ENCODE measurements at places on chromosomes 7 and 10.

DNA sequence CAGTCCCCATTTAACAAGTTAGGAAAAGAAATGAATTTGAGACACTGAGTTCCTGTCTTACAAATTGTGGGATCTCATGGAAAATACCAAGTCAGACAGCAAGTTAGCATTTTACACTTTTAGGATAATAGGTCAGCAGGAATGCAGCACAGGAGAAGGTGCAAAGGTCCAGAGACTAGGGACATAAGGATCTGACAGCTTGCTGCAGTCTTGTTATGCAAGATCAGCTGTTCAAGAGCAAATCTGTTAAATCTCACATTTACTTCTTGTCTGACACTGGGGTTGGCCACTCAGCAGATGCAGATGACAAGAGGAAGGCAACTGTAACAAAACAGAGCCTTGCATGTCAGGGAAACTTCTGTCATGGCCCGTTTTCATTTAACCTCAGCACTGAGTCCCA is 239.6 kb downstream of the PHF14 start:
- no peak for DNase-seq

GRCh38 chr7:34338961-34339526 is 319.0 kb upstream of the NPSR1 start:
- no peak for DNase-seq

DNA sequence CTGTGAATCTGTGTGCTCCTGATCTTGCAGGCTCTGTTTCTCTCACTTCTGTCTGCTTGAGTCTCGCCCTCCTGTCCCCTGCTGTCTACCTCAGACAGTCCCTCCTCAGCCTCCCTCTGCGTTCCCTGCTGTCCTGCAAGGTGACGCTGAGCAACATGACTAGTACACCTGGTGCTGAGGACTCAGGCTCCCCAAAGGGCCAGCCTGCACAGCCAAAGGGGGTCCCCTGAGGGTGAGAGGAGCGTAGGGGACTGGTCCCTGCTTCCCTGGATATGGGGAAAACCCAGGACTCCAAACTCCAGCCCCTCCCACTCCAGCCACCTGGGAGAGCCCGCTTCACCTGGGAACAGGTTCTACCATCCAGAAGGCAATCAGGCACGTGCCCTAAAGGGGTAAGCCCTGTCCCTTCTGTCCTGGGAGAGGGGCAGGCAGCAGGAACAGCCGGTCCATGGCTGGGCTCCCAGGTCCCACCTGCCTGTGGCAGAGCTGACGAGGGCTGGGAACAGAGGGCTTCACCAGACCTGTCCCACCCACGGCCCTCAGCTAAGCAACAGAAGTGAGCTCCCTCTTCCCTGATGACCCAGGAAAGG is 156.5 kb downstream of the UBE2H start:
- DNase-seq = no peak

DNA sequence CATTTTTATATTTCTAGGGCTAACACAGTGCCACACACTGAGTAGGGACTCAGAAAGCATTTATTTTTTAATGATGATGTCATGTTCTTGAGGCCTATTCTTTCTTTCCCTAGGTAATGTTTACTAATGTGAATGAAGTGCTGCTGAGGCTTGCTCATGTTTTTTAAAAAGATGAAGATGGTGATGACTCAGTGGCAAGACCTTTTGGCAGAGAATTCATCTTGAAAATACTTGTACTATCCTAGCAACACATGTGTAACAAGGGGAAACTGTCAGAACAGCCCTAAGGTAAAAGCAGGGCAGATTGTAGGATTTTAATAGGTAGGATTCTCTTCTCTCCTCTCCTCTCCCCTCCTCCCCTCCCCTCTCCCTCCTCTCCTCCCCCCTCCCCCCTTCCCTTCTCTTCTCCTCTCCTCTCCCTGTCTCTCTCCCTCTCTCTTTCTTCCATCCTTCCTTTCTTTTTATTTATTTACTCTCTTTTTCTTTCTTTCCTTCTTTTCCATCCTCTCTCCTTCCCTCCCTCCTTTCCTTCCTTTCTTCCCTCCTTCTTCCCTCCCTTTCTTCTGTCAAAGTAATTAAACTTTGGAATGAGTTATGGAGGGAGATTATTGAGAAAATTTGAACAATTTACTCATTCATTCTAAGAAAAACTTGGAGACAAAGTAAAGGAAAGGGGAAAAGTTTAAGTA is 75.3 kb downstream of the ZNF92 start:
- DNase-seq = no peak

- DNase-seq = no peak
Observed at GRCh38 chr10:124240839-124241291, 147.5 kb upstream of the CHST15 start.

DNA sequence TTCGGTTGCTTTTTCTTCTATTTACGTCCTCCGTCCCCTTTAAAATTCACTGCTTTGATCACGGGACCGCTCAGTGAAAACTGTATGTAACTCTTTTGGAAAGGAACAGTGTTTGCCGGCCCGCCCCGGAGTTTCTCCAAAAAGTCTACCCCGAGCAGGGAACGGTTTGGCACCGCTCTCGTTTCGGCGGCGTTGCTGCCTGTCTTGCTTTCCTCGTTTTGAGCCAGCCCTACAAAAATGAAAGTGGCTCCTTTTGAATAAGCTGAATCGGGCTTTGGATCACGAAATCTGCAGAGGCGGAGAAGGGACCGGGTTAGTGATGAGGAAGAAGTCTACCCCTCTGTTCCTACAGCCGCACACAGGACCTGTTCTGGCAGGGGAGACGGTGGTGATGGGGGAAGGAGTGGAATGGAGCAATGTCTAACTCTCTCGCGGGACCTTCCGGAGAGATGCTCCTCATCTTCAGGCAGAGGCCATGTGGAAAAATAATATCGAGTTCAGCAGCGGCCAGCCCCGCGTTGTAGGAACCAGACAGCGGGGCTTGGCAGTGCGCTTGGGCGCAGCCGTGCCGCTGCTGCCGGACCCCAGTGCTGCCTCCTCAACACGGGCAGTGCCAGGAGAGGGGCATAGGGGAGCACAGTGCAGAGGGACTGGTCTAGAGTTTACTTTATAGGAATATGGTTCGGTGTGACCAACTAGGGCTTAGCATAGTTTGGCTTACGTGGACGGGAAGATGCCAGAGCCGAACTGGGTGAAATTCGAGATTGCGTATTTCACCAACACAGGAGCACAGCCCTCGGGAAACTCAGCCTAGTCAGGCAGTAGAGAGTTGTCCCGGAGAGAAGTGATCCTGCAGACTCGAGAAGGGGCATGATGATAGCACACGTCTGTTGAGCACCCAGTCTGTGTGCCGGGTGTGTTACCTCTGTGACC is 1.4 kb downstream of the HTRA1 start:
- DNase-seq = no peak

- peak; percentile 12 for DNase-seq
Observed at GRCh38 chr10:112335868-112336265, 38.0 kb upstream of the ACSL5 start.

DNA sequence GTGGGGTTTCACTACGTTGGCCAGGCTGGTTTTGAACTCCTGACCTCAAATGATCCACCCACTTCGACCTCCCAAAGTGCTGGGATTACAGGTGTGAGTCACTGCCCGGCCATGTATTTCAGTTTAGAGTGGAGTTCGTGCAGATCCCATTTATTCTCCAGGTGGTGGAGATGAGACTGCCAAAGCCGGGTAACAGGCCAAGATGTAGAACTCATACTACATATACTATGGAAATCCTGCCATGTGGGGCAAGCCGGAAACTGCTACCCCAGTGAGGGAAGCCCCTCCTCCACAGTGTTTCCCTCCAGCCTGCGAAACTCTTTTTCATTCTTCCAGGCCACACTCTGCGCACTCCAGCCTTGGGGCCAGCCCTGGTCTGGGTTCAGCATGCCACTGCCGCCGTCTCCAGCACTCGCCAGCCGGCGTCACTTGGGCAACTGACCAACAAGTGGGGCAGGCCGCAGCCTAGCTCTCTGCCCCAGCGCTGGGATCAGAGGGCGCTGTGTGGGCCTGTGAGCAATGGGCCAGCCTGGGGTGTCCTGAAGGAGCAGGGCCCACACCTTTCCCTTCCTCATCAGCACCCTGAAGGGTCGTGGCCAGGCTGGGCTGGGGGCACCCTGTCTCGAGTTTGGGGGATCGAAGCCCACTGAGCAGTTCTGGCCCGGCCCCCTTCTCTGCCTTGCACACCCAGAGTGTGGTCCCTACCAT is 122.0 kb downstream of the TRRAP start:
- DNase-seq = no peak

DNA sequence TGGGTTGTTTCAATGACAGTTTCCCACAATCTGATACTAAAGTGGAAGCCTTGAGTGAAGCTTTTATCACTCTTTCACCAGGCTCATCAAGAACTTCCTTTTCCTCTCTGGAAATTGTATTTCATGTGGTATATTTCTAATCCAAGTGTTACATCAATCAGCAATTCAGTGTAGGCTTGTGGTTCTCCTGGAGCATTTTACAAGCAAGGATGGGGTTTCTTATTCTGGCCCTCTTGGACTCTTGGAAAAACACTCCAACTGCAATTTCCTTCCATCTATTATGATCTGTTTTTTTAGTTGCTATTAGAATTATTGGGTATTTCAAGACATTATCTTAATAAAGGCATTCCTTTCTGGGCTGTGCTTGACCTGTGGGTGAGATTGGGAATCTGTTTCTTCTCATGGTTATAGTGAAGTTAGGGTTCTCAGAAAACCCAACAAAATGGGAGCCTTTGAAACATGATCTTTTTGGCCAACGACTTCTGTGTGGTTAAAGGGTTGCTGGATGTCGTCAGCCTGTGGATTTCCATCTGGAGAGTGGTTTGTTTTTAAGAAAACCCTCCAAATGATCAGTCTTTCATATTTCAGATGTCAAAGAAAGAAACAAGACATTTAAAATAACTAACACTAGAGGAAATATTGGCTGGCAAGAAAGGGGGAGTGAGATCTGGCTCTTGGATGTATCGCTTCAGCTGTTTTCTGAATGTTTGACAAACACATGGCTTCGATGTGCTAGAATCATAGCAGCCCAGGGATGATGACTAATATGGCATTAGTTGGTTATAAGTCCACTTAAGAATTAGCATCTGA is 540.2 kb downstream of the LRMDA start:
- no peak for DNase-seq

GRCh38 chr10:133346413-133346812 is 760 bp upstream of the PRAP1 start:
- DNase-seq = no peak

All from stimulated activated effector memory CD8-positive, alpha-beta T cell treated with anti-CD3 and anti-CD28 coated beads, Interleukin-12 subunit alpha, Interleukin-12 subunit beta, amount 100 ng/mL, for 72 hours (primary cell).